ENCODE measurements at places on chromosomes 6 and 20.
A peak's percentile ranks its signal among the peaks of the same experiment; 100 is the strongest.

GRCh38 chr20:37298190-37298939 is 8.9 kb downstream of the MANBAL start:
- H3K4me1 ChIP-seq: peaks cover 66% of the 10 kb centered on the region
- H3K36me3 ChIP-seq: peaks cover 15% of the 10 kb centered on the region
- peak; percentile 77 for DNase-seq
- H3K27me3 ChIP-seq: no peaks in the 10 kb centered on the region
- H3K27ac ChIP-seq: peak overlapping the region; percentile 93

DNA sequence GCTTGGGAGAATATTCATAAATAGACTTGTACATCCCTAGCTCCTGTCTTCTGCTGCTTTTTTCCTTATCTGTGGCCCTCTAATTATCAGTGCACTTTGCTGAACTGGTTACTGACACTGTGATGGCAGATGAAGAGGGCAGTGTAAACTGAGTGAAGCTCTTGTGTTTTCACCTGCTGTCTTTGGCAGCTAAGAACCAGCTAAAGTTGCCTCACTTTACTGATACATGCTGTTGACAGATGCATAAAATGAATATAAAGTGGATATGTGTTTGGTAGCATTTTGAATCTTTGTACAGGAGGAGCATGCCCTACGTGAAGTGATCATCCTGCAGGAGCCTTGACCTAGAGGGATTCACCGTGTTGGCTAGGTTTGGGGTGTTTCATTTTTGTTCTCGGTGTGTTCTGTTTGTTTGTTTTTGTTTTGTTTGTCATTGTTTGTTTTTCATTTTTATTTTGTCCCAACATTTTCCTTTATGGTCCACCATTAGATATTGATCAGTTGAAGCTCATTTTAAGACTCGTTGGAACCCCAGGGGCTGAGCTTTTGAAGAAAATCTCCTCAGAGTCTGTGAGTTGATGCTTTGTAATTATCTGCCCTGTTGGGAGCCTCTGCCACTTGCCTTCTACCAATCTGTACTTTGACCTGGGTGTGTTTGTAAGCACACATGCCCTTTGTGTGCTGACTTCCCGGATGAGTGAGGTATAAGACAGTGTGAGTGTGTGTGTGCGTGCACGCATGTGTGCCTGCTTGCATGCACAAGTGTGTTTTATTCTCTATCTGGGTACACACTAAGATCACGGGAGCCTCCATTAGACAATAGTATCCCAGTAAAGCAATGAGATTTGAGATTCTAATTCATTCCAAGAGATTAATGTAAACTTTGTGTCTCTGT is 34.6 kb upstream of the MAPK13 start:
- H3K27ac ChIP-seq: no peak overlapping the region
- peaks cover 7% of the 10 kb centered on the region for H3K4me1 ChIP-seq
- peaks cover 5% of the 10 kb centered on the region for H3K36me3 ChIP-seq
- no peak overlapping the region for H3K4me3 ChIP-seq
- DNase-seq: no peak

DNA sequence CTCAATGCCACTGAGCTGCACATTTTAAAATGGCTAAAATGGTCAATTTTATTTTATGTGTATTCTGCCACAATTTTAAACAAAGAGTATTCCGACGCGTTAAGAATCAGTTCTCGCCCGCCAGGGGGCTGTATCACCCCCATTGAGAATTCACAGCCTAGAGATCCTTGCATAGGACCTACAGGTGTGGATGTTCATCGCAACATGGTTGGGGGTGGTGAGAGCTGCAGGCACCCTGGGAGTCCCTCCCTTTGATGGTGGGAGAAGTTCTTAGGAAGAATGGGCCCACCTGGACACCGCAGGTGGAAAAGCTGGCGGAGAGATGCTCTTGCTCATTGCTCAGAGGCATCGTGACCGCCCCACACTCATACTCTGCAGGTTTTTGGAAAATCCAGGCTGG is 63.5 kb downstream of the SLC2A10 start:
- no peak for DNase-seq
- H3K27ac ChIP-seq: no peak overlapping the region
- H3K4me3 ChIP-seq: no peak overlapping the region
- H3K27me3 ChIP-seq: peaks cover 12% of the 10 kb centered on the region
- H3K36me3 ChIP-seq: no peaks in the 10 kb centered on the region

- peak; percentile 56 for DNase-seq
- no peak overlapping the region for H3K27ac ChIP-seq
- H3K4me1 ChIP-seq: no peaks in the 10 kb centered on the region
- no peak overlapping the region for H3K4me3 ChIP-seq
These were observed 65.2 kb downstream of the RIPOR3 start for GRCh38 chr20:50625986-50626677.

DNA sequence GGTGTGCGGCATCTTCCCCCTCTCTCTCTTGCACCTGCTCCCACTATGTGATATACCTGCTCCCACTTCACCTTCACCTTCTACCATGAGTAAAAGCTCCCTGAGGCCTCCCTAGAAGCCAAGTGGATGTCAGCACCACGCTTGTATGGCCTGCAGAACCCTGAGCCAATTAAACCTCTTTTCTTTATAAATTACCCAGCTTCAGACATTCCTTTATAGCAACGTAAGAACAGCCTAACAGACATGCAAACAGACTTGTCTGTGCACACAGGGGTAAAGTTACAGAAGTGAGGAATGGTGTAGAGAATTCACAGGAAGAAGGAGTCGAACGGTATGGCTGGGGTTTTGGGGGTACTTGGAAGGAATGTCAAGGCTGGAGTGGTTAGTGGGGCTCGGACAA is 14.8 kb upstream of the TGM2 start:
- H3K4me1 ChIP-seq: peaks cover 6% of the 10 kb centered on the region
- no peak for DNase-seq
- no peak overlapping the region for H3K4me3 ChIP-seq
- H3K36me3 ChIP-seq: no peaks in the 10 kb centered on the region
- no peaks in the 10 kb centered on the region for H3K27me3 ChIP-seq
- no peak overlapping the region for H3K27ac ChIP-seq

DNA sequence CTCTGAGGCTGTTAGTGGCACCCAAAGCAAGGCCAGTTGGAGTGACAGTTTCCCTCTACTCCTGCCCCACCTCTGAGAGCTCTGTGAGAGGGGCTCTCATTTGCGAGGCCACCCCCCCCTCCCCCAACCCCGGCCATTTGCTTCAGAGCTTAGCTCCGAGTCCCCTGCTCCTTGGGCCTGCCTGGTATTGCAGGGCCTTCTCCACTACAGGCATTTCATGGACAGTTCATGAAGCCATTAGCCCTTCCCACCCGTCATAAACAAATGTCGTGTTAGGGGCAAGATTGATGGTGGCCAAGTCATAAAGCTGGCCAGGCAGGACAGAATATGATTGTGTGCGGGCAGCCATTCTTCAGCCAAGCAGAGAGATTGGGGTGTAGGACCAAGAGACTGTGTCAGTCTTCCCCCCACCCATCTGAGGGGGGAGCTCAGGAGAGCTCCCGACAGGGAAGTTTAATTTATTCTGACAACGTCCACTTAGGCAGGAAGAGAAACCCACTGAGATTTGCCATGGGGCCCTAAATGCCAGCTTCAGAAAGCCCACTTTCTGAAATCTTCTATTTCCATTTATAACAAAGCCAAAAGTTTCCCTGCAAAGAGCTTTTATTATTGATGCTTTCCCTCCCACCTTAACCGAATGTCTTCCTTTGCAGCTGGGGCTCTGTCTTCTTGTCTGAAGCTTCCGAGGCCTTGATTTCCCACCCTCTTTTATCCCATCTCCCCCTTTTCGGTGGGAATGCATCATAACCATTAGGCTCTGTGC is 7.2 kb downstream of the FOXC1 start:
- peaks cover 6% of the 10 kb centered on the region for H3K4me1 ChIP-seq
- no peaks in the 10 kb centered on the region for H3K36me3 ChIP-seq
- DNase-seq: no peak
- no peak overlapping the region for H3K27ac ChIP-seq
- no peaks in the 10 kb centered on the region for H3K27me3 ChIP-seq
- no peak overlapping the region for H3K4me3 ChIP-seq

- no peak overlapping the region for H3K4me3 ChIP-seq
- H3K4me1 ChIP-seq: peaks cover 5% of the 10 kb centered on the region
- DNase-seq: no peak
- no peak overlapping the region for H3K27ac ChIP-seq
- no peaks in the 10 kb centered on the region for H3K27me3 ChIP-seq
- no peaks in the 10 kb centered on the region for H3K36me3 ChIP-seq
These were observed 48.8 kb upstream of the RALY start for GRCh38 chr20:33944914-33945313.

DNA sequence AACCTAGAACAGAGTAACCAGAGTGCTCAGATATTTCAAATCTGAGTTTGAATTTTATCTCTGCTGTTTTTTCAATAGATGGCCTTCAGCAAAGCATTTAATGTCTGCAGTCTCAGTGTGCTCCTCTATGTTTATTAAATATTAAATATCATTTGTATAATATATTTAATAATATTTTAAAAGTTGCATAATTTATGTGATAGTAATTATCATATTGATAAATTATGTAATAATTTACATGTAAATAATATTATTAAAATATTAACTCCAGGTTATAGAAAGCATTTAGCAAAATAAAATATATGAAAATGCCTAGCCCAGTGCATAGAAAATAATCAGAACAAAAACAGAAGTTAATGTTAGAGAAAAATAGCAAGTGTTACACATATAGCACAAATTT is 930.0 kb upstream of the SLC35B3 start:
- peaks cover 9% of the 10 kb centered on the region for H3K4me1 ChIP-seq
- no peaks in the 10 kb centered on the region for H3K36me3 ChIP-seq
- H3K27me3 ChIP-seq: no peaks in the 10 kb centered on the region
- no peak overlapping the region for H3K27ac ChIP-seq
- no peak for DNase-seq
- H3K4me3 ChIP-seq: no peak overlapping the region

GRCh38 chr20:14637441-14637840 is 300.0 kb upstream of the FLRT3 start:
- H3K4me3 ChIP-seq: no peak overlapping the region
- no peak for DNase-seq
- no peaks in the 10 kb centered on the region for H3K27me3 ChIP-seq
- no peaks in the 10 kb centered on the region for H3K36me3 ChIP-seq
- peaks cover 9% of the 10 kb centered on the region for H3K4me1 ChIP-seq
- H3K27ac ChIP-seq: no peak overlapping the region

DNA sequence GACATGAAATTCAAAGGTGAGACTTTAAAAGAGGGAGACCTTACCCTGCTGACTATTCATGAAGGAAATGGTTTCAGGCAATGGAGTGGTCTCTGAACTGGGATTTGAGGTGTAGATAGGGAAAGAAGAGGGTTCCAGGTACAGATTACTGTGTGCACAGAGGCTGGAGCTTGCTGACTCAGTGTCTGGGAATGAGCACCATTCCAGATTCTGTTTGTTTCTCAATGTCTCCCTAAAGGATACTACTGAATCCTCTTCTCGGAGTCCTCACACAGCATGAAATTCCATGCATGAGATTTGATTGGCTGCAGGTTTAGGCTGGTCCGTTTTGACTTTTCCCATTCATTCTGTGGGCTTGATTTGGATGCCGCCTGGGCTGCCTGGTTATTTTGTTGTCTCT is 49.0 kb downstream of the PPP1R14C start:
- H3K4me3 ChIP-seq: no peak overlapping the region
- H3K36me3 ChIP-seq: no peaks in the 10 kb centered on the region
- no peak overlapping the region for H3K27ac ChIP-seq
- H3K4me1 ChIP-seq: peaks cover 20% of the 10 kb centered on the region
- peak; percentile 60 for DNase-seq

- H3K27ac ChIP-seq: no peak overlapping the region
- H3K4me3 ChIP-seq: no peak overlapping the region
- H3K27me3 ChIP-seq: no peaks in the 10 kb centered on the region
- peaks cover 26% of the 10 kb centered on the region for H3K36me3 ChIP-seq
These were observed 39.5 kb downstream of the DCBLD1 start for GRCh38 chr6:117521791-117522502.
